Aorta (tissue), 5 donors: ENCODE measurements at places on chromosomes 1 and 21. TPM values are rescaled to one million over a fixed set of nuclear protein-coding genes. Genes with fewer than 3 reads are reported as not detected.

GSTM2 gene
- polyA plus RNA-seq = 279 TPM

ANGPTL3 gene
- 0.13 TPM for polyA plus RNA-seq

SPRR5 gene
- not detected for polyA plus RNA-seq

KRTAP21-2 gene
- not detected for polyA plus RNA-seq

TEX38 gene
- not detected for polyA plus RNA-seq

TFF3 gene
- 27.5 TPM for polyA plus RNA-seq

ZBTB37 gene
- polyA plus RNA-seq = 0.63 TPM

IFNLR1 gene
- polyA plus RNA-seq = 1.9 TPM

TADA1 gene
- 6.3 TPM for polyA plus RNA-seq

CLDN14 gene
- not detected for polyA plus RNA-seq

SHE gene
- polyA plus RNA-seq = 2.9 TPM

TIAM1 gene
- polyA plus RNA-seq = not detected

RNU11 gene
- polyA plus RNA-seq = not detected

ERG gene
- polyA plus RNA-seq = 59.6 TPM

CASQ1 gene
- 15.2 TPM for polyA plus RNA-seq

DCST1 gene
- polyA plus RNA-seq = not detected

SPATA45 gene
- not detected for polyA plus RNA-seq

DOP1B gene
- 4.3 TPM for polyA plus RNA-seq

NID1 gene
- 11.0 TPM for polyA plus RNA-seq

PALMD gene
- polyA plus RNA-seq = 3.4 TPM

PUSL1 gene
- polyA plus RNA-seq = 5.8 TPM

GFI1 gene
- polyA plus RNA-seq = 0.13 TPM

WDR64 gene
- not detected for polyA plus RNA-seq

FCRL3 gene
- not detected for polyA plus RNA-seq

ARMH1 gene
- 0.63 TPM for polyA plus RNA-seq

ZNF326 gene
- polyA plus RNA-seq = 11.9 TPM

F13B gene
- polyA plus RNA-seq = not detected

C1orf185 gene
- polyA plus RNA-seq = not detected

AMY1A gene
- polyA plus RNA-seq = not detected

LYSMD1 gene
- 7.5 TPM for polyA plus RNA-seq

GBP2 gene
- 217 TPM for polyA plus RNA-seq

OR2T35 gene
- not detected for polyA plus RNA-seq

WDR3 gene
- polyA plus RNA-seq = 2.3 TPM

ZNF593OS gene
- 0.20 TPM for polyA plus RNA-seq

UBASH3A gene
- polyA plus RNA-seq = not detected

GJC2 gene
- 0.87 TPM for polyA plus RNA-seq

DCDC2B gene
- not detected for polyA plus RNA-seq

KIAA0040 gene
- polyA plus RNA-seq = 5.6 TPM

TMEM53 gene
- polyA plus RNA-seq = 8.4 TPM

TTC22 gene
- polyA plus RNA-seq = 0.20 TPM

SPAG17 gene
- not detected for polyA plus RNA-seq

FABP3 gene
- 50.7 TPM for polyA plus RNA-seq
